ENCODE measurements at places on chromosomes 4 and X. TPM values are rescaled to one million over a fixed set of nuclear protein-coding genes. Genes with fewer than 3 reads are reported as not detected.

Gene USP38
- 22.0 TPM for total RNA-seq

Gene PITX2
- total RNA-seq, result not detected

Gene MAD2L1
- 68.5 TPM for total RNA-seq

Gene DRD5
- not detected for total RNA-seq

Gene GYG2
- total RNA-seq, result not detected

Gene FATE1
- total RNA-seq, result not detected

Gene CYLC1
- not detected for total RNA-seq

Gene PHEX
- 0.24 TPM for total RNA-seq

Gene GSPT2
- 11.9 TPM for total RNA-seq

Gene PNMA5
- not detected for total RNA-seq

Gene MAGED4B
- 0.47 TPM for total RNA-seq

Gene CFAP97
- total RNA-seq, result 29.1 TPM

Gene DKK2
- total RNA-seq, result not detected

Gene NCBP2L
- not detected for total RNA-seq

Gene ZFYVE28
- 6.1 TPM for total RNA-seq

Gene SYP
- total RNA-seq, result 2.6 TPM

Gene RAI2
- total RNA-seq, result not detected

Gene ZXDA
- total RNA-seq, result 2.8 TPM

Gene MTTP
- total RNA-seq, result not detected

Gene RAB41
- not detected for total RNA-seq

Gene YY2
- total RNA-seq, result 1.5 TPM

Gene TRIM61
- total RNA-seq, result 1.8 TPM

Gene FRMPD4
- not detected for total RNA-seq

Gene MXRA5
- not detected for total RNA-seq

Gene KDR
- not detected for total RNA-seq

Gene CSN2
- not detected for total RNA-seq

Gene ATP1B4
- total RNA-seq, result not detected

Gene SLC16A2
- total RNA-seq, result not detected

Gene PACRGL
- 10.9 TPM for total RNA-seq

Gene TEX13B
- total RNA-seq, result not detected

Gene HTN3
- not detected for total RNA-seq

Gene RAB33A
- total RNA-seq, result 32.7 TPM

Gene DGKK
- total RNA-seq, result not detected

Gene TRPC5OS
- total RNA-seq, result not detected

Gene COL4A5
- not detected for total RNA-seq

Measured in activated CD8-positive, alpha-beta T cell treated with anti-CD3 and anti-CD28 coated beads, Interleukin-2, amount 10 ng/mL, durations not matched to agents 7 days and 5 days (primary cell).